ENCODE measurements at places on chromosomes 3 and 15.

DNA sequence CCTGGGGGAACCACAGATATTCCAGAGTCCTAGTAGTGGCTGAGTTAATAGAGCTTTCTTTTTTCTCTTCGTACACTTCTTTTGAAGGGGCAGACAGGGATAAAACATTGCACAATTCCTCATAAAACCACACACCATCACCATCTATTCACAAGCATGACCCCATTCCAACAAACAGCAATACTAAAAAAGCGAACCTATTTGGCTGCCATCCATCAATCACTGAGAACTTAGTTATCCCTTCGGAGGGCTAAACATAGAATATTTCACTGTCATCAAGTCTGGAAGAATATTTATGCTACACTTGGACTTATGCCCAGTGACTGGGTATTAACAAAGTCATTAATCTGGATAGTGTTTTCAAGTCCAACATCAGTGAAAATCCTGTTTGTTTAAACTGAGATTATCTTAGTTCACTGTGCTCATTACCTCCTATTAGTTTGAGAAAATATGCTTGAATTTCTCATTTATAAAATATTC lies 80.3 kb upstream of the PRTG start:
- DNase-seq: peak; percentile 76

- no peak for DNase-seq
These were observed 31.3 kb downstream of the CCDC54 start for GRCh38 chr3:107408513-107408912.

DNA sequence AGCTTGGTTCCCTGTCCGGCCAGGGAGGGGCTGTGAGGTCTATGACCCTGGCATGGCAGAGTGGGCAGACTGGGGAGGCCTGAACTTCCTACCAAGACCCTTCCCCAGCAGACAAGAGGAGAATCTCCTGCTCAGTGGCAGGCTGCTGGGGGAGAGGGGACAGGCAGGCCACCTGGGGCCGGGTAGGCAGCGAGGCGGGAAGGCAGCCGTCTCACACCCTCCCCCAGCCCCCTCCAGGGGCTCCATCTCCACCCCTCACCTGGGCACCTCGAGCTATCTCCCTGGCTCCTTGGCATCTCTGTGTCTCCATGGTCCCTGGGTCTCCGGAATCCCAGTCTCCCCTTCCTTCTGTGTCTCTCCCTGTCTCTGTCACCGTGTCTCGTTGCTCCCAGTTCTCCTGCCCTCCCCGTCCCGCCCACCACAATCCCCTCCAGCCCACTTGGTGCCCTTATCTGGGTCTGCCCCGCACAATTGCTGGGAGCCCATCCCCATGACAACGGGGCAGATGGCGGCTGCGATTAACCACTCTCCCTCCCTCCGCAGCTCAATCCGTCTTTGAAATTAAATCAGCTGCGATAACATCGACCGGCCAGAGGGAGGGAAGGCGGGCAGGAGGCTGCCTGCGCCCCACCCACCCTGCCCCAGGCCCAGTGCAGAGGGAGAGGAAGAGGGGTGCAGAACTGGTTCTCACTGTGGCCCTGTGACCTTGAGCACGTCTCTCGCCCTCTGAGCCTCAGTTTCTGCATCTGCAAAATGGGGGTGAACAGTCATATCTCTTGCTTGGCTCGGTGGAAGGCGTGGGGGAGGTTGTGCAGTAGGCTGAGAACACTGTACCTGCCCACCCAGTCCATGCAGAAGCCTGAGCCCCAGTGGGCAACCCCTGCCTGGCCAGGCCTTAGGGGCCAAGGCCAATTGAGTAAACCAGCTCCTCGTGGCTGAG lies 9.6 kb downstream of the DNAJB8 start:
- DNase-seq: no peak

DNA sequence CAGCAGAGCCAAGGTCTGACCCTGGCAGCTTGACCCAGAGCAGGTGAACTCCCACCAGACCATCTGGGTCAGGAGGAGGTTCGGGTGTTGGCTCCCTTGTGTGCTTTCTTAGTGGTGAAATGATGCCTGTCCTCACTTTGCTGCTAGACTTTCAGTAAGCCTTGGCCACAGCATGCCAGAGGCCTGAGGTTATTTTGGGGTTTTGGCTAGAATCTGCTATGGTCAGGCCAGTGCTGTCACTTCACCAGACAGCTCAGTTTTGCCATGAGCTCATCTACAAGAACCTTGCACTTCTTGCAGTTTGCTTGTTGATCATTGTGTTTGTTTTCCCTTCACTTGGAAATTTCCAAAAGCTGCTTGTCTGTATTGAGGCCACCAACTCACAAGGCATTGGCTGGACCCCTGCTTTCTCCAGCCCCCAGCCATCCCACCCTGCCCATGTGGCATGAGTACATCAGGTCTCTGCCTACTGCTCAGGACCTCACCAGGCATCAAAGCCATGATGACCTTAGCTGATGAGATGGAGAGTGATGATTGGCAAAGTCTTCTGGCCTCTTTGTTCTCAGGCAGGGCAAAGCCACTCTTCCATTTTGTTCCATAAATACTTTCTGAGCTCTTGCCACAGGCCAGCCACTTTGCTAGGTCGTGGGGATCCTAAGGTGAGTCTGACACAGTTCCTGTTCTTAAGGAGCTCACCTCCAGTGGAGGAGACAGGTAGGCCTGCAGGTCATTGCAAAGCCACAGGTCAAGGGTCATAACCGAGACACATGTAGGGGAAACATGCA lies 122.6 kb downstream of the ARNT2 start:
- no peak for DNase-seq

DNA sequence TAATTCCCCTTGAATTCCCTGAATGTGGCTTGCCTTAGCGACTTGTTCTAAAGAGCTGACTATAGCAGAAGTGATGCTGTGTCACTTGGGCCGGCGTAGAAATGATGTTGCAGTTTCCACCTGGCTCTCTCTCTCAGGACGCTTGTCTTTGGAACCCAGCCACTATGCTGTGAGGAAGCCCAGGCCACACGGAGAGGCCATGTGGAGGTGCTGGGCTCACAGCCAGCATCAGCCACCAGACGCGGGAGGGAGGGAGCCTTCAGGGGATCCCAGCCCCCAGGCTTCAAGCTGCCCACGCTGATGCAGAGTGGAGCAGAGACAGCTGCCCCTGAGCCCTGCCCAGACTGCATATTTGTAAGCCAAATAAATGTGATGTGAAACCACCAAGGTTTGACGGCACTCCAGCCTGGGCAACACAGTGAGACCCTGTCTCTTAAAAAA lies 18.6 kb downstream of the RNU5B-1 start:
- peak; percentile 74 for DNase-seq
